PC-3 (cell line): ENCODE measurements at places on chromosomes 5 and 9. TPM values are rescaled to one million over a fixed set of nuclear protein-coding genes. Genes with fewer than 3 reads are reported as not detected.

- no peak overlapping the region for H3K27ac ChIP-seq
- no peaks in the 10 kb centered on the region for H3K4me1 ChIP-seq
- H3K27me3 ChIP-seq = no peaks in the 10 kb centered on the region
- peak; percentile 63 for DNase-seq
- H3K36me3 ChIP-seq = no peaks in the 10 kb centered on the region
- no peak overlapping the region for H3K4me3 ChIP-seq
Observed at GRCh38 chr5:180117000-180117725, 45.6 kb upstream of the RNF130 start.

DNA sequence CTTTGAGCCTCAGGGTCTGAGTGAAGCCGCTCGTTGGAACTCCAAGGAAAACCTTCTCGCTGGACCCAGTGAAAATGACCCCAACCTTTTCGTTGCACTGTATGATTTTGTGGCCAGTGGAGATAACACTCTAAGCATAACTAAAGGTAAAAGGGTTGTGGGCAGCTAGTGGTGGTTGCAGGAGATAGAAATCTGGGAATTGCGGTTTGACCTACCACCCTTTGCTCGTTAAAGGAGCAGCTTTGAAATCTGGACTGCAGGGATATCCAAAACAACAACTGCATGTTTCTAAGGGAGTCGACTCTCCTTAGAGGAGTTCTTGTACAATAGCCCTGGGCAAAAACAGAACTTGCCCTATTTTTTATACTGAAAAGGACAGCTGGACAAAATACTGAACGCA, 19.0 kb downstream of the ABL1 start:
- DNase-seq = no peak
- H3K36me3 ChIP-seq = peaks cover 6% of the 10 kb centered on the region
- no peak overlapping the region for H3K4me3 ChIP-seq
- H3K4me1 ChIP-seq = no peaks in the 10 kb centered on the region; the same call in 1 of the 2 replicates
- no peak overlapping the region for H3K27ac ChIP-seq

GRCh38 chr9:35798658-35799374, 7.4 kb downstream of the NPR2 start:
- H3K4me3 ChIP-seq = no peak overlapping the region
- H3K36me3 ChIP-seq = no peaks in the 10 kb centered on the region
- H3K27me3 ChIP-seq = no peaks in the 10 kb centered on the region
- peak; percentile 89 for DNase-seq
- H3K27ac ChIP-seq = peak overlapping the region; percentile 63
- H3K4me1 ChIP-seq = peaks cover 41% of the 10 kb centered on the region

PDLIM4 gene
- total RNA-seq = 26.5 and 27.8 TPM in 2 replicates
